Urothelium cell line (cell line): ENCODE measurements at places on chromosomes 4 and X.

DNA sequence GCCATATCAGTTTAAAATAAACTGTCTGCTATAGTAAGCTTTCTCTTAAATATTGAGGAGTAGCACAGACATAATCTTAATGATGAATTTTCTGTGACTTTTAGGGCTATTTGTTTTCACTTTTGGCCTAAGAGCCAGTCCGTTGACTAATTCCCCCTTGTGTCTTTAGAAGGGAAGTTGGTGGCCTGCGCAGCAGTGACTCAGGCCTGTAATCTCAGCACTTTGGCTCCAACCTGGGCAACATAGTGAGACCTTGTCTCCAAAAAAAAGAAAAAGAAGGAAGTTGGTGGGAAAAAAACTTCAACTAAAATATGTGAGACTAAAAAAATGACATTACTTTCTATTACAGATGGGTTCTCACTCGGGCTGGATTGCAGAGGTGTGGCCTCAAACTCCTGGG lies 3.4 kb downstream of the NCAPG start:
- no peak for DNase-seq

GRCh38 chr4:77595364-77595973 lies 10.2 kb upstream of the CXCL13 start:
- no peak for DNase-seq

- peak; percentile 5 for DNase-seq
These were observed 217.5 kb downstream of the DHRSX start for GRCh38 chrX:2283111-2283859.

GRCh38 chr4:165537028-165537648 lies 158.3 kb downstream of the CPE start:
- peak; percentile 41 for DNase-seq

DNA sequence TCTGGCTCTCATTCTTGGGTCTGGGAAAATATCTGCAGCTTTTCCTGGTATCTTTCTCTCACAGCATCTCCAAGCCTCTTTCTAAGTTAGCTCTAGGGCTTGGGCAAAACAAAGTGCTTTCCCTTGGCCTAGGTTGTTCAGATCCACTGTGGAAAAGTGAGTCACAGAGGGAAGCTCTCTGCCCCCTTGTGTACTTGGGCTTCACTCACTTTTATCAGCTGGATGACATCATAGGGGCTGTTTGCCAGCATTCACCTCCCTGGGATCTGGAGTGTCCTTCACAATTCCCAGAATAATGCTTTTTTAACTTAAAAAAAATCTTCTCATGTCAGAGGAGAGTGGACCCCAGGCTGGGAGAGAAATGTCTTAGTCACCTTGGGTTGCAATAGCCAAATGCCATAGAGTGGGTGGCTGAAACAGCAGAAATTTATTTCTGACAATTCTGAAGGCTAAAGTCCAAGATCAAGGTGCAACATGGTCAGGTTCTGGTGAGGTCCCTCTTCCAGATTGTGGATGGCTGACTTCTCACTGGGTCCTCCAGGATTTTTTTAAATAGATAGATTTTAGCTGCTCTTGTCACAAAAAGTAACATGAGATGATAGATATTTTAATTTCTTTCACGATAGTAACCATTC lies 247.8 kb downstream of the SH2D1A start:
- no peak for DNase-seq

- no peak for DNase-seq
These were observed 107.2 kb upstream of the NALF2 start for GRCh38 chrX:69396916-69397315.
